Calu3 (cell line): ENCODE measurements at places on chromosomes 5 and 9. TPM values are rescaled to one million over a fixed set of nuclear protein-coding genes. Genes with fewer than 3 reads are reported as not detected.

C9orf50 gene
- total RNA-seq = not detected in 2 replicates

ENTREP1 gene
- 1.8 and 3.1 TPM in 2 replicates for total RNA-seq

RORB gene
- 0.07 TPM in 1 of 2 replicates, not detected in the other for total RNA-seq

ACOT12 gene
- 0.87 TPM in 1 of 2 replicates, not detected in the other for total RNA-seq

PCDHGA2 gene
- not detected in 2 replicates for total RNA-seq

TAL2 gene
- total RNA-seq = not detected in 2 replicates

CDK7 gene
- 31.8 and 38.5 TPM in 2 replicates for total RNA-seq
